HL-60 (cell line): ENCODE measurements at places on chromosomes 7 and 10.

DNA sequence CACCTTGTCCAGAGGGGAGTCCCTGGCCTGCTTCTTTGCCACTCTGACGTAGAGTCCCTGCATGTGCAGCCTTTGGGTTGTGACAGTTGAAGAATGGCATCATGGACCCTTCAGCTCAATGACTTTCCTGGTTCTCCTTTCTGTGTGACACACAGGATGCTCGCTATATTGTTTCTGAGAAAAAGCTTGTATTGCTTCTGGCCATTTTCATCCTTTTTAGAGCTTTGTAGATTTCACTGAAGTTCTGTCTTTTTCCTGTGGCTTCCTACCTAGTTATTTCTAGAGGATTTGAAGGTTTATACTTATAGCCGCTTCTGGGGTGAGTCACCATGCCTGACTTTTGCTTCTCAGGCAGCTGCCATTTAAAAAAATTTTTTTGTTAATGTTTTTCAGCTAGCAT is 27.0 kb downstream of the SND1 start:
- DNase-seq: no peak

DNA sequence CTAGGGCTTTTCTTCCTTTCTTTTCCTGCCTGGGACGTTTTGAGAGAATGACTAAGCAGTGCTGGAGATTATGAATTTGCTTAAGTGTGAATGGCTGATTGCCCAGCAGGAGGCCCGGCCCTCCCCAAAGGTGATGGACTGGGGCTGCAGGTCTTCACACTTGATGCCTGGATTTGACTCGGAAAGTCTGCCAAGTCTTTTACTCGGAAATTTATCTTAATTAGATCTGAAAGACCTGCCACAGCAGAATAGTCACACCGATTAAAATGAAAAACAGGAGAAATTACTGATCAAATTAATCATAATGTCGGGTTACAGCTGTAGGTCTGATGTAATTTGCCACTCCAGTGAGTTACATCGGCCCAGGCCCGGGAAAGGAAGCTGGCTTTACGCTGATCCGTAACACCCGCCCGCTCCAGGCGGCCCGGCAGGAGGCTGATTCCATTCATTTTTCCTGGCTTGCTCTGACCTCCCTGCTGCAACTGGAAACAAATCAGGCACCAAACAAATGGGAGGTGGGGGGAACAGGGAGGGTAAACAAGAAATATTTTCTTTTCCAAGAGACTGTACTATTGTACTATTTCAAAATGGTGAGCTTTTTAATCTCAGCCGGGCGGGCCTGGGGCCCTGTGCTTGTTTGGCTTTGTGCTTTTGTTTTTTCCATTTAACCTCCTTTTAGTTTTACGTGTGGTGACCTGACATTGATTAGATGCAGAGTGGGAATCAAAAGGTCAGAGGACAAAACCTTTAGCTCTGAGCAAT is 212.4 kb upstream of the YAE1 start:
- DNase-seq: no peak

GRCh38 chr7:141698247-141699015 is 3.5 kb downstream of the DENND11 start:
- DNase-seq: peak; percentile 32

DNA sequence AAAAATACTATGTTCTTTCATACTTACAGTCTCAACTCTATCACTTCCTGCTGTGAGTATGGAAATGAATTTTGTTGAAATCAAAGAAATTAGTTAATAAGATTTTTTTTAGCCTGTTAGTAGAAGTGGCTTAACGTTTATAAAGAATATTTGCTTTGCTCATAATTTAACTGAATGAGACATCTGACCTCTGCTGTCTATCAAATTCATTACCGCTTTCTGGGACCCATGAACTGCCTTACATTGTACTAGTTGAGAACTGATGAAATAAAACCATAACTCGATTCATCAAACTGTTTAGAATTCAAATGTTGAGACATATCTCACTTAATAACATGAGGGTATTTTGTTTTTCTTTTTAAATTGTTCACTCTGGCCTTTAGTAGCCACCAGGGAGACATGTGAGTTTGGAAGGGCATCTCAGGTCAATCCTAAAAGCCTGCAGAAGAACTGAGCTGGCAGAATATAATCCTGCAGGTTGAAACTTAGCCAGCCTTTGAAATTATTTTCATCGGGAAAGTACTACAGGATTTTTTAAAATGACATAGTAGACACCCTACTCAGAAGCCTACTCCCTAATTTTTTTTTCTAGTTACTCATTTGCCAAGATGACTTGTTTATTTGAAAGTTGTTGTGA is 78.7 kb downstream of the KIAA1217 start:
- no peak for DNase-seq

DNA sequence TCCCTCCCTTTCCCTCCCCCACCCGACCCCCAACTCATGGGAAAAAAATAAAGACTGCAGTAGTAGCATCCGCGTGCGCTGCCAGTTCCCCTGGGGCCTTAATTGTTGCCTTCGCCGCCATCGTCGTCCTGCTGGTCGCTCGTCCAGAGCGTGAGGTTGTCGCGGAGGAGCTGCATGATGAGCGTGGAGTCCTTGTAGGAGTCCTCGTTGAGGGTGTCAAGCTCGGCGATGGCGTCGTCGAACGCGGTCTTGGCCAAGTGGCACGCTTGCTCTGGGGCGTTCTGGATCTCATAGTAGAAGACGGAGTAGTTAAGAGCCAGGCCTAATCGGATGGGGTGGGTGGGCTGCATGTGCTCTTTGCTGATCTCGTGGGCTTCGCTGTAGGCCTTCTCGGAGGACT is 27.0 kb downstream of the HSPB1 start:
- DNase-seq: no peak

- no peak for DNase-seq
These were observed 43.2 kb downstream of the PRKAG2 start for GRCh38 chr7:151833691-151834090.

DNA sequence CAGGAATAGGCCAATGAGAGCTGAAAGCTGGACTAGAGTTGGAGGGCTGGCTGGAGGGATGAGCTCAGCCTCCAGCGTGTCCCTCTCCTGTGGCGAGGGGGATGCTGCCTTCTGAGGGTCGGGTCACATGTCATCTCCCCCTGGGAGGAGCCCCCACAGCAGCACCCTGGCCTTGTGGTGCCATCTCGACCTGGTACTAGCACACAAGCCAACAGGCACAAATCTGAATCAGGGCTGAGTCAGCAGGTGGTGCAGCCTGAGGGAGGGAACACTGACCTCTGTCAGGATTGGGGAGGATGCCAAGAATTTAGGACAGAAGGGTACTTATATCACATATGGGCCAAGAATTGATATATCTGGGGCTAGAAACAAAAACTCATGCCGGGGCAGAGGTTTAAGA is 280.4 kb downstream of the CELF2 start:
- no peak for DNase-seq

- DNase-seq: no peak
These were observed 646 bp downstream of the SGCE start for GRCh38 chr7:94655126-94655847.

DNA sequence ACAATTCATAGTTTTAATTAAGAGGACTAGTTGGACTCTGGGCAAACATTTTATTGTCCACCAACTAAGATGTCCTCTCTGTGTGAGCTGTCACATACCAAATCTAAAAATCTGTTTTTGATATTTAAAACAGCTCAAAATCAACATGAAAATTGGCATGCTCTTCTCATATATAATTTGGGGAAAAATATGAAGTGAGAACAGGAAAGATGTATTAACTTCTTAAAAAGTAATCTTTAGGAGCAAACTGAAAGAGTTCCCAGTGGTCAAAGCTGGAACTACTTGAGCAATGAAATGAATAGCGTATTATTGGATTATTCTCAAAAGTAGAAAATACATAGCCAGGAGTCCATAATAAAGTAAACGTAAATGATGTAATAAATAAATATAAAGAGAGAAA is 147.2 kb downstream of the DYNC1I1 start:
- no peak for DNase-seq

DNA sequence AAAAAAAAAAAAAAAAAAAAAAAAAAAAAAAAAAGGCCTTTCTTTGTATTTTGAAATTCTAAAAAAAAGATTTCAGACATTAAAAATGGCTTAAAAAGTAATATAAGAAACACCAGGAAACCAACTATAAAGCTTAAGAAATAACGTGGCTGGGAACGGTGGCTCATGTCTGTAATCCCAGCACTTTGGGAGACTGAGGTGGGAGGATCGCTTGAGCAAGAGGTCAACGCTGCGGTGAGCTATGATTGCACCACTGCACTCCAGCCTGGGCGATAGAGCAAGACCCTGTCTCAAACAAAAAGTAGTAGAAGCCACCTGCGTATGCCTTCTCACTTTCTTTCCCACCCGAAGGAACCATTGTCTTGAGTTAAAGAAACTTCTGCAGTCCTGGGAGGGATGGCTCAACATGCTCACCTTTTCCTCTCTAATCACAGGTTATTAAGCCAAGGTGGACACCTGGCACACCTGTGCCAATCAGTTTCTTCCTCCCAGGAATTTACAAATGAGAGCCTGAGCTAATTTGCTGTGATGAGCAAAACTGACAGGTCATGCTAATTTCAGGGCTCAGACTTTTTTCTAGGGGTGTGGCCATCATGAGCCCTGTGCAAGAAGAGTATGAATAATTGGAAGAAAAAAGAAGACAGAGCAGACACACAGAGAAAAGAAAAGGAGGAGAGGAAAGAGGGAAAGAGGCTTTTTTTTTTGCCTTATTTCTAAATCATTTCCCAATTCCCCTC is 72.0 kb upstream of the PARD3 start:
- no peak for DNase-seq

DNA sequence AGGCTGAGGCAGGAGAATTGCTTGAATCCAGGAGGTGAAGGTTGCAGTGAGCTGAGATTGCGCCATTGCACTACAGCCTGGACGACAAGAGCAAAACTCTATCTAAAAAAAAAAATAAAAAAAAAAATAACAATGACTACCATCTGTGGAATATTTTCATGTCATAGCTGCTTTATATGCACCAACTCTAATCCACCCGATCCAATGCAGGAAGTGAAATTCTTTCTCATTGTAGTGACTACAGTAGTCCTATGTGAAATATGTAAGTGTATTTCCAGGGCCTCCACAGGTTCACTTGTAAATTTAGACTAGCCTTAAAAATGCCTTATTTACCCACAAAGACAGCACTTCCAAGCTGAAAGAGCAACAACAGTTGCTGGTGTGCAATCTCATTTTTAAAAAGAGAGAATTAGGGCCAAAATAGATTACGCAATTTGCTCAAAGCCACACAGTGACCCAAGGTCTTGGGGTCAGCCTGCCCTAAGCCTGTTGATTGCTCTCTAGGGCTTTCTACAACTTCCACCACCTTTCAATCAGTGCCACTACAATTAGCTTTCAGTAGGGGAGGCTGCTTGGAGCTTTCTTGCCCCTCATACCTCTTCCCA is 25.8 kb upstream of the EGFR start:
- no peak for DNase-seq

DNA sequence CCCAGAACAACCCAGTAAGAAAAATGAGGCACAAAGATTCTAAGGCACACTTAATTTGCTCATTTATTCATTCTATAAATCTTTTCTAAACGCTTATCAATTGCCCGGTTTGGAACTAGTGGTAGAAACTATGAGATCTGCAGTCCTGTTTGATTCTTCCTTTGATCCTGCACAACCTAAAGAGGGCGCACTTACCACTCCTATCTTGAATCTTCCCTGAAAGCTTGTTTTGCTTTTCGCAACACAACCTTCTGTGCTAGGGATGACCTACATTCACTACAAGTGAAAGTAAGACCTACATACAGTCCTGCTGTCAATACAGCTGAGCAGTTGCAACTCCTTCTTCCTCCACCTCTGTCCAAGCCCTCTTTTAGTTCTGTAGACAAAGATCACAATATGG is 12.6 kb upstream of the ARL4A start:
- peak; percentile 45 for DNase-seq

- no peak for DNase-seq
These were observed 7.3 kb upstream of the PPP1R17 start for GRCh38 chr7:31679574-31680305.

DNA sequence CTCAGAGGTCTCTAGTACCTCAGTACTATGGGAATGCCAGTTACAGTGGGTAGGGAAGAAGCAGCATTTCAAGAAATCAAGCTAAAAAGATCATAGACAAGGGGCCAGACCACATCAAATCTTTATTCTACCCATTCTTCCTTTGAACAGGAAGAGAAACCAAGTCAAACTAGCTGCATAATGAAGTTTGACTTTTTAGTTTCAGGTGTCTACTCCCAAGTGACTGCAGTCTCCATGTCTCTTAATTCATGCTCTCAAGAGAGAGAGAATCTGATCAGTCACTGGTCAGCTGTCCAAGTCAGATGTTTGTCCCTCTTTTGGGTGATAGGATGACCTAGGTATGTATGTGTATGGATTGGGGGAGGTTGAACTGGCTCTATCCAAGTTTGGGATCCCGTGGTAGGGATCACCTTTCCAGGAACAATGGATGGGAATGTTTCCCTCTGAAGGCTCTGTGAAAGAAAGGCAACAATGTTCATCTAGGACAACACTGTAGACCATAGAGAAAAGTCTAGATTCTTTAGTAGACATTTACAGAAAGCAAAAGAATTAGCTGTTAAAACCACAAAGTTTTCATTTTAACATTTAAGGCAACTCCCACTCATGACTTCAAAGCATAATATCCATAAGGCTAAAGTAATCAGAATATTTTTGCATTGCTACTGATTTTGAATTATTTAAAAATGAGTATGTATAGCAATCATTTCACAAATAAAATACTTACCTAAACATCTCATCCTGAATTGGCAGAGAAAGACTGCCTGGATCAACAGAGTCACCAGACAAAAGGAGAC is 30.1 kb upstream of the PRTFDC1 start:
- no peak for DNase-seq

DNA sequence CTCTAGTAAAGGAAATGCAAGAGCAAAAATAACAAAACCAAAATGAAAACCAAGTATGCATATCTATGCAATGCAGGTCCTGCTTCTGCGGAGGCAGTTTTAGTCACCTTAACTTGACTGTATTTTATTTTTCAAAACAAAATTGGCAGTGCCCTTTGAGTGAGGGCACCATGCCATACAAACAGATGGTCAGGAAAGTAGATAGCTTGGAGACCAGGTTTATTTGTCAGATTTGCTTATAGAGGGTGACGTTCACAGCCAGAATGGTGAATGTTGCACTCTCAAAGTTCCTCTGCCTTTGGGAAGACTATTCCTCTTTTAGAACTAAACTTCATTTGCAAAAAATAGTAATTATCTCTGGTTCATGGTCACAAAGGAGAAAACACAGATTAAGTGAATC is 801.9 kb downstream of the ANKRD7 start:
- DNase-seq: no peak

- no peak for DNase-seq
These were observed 129.2 kb downstream of the APBB1IP start for GRCh38 chr10:26567351-26567721.

DNA sequence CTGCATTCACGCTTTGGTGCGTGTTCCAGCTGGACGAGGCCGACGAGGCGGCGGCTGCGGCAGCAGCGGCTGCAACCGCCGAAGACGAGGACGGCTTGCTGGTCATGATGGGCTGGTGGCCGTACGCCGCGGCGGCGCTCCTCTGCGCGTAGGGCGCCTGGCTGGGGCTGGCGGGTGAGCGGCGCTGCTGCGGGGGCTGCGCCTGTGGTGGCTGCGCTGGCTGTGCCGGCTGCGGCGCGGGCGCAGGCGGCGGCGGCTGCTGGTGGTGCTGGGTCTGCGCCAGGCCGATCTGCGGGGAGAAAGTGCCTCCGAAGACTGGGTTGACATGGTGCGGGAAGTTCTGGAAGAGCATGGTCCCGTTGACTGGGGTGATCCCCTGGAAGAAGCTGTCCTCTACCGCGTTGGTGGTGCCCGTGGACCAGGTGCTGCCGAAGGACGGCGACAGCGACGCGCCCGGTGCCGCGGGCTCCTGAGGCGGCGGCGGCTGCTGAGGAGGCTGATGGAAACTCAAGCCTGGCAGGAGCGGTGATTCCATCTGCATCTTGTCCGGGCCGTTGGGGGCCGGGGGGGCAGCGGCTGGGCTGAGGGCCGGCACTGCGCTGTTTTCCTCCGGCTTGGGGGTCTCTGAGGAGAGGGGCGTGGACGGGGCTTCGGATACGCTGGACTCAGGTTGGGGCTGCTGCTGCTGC is 51.1 kb downstream of the CPEB3 start:
- DNase-seq: peak; percentile 36
